ENCODE measurements at places on chromosomes 5 and 9.
A peak's percentile ranks its signal among the peaks of the same experiment; 100 is the strongest.

GRCh38 chr5:179605026-179605833 lies 18.2 kb downstream of the HNRNPH1 start:
- no peak for DNase-seq

DNA sequence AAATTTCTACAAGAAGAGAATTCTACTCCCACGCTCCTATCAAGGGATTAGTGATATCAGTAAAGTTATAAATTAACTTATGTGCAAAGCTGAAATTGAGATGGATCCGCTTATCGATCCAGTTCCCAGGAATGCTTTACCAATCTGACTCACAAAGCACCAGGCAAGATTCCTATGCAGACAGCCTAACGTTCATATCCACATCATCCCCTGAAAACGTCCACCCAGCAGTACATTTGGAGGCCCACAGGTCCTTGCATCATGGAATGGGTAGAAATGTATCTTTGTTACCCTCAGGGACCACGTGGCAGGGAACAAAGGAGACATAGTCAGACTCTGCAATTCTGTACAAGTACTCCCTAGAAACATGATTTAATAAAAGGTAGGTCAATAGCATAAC lies 147.4 kb downstream of the ESM1 start:
- no peak for DNase-seq

DNA sequence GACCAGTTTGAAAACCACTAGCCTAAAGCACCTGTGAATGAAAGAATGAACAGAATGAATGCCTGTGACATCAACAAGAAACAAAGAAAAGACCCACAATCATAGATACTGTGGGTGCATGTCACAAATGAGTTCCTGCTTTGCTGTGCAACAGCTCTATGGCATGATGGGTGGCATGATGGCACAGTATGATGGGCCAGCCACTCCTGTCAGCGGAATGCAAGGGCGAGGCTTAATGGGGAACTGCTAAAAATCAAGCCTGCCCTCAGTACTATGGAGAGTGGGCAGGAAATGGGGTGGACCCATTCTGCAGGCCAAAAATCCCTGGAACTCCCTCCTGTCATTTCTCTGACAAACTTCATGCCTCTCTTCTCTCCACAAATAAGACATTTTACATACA lies 89.0 kb downstream of the DCP2 start:
- no peak for DNase-seq

DNA sequence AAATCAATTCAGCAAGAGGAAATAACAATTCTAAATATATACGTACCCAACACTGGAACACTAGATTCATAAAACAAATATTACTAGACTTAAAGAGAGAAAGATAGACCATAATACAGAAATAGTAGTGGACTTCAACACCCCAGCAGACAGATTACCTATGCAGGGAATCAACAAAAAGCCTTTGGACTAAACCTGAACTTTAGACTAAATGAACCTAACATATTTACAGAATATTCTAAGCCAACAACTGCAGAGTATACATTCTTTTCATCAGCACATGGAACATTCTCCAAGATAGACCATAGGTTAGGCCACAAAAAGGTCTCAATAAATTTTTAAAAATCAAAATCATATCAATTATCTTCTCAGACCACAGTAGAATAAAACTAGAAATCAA lies 32.9 kb upstream of the BARX1 start:
- DNase-seq: no peak

GRCh38 chr5:120457839-120458507 lies 6.1 kb upstream of the PRR16 start:
- DNase-seq: peak; percentile 66

DNA sequence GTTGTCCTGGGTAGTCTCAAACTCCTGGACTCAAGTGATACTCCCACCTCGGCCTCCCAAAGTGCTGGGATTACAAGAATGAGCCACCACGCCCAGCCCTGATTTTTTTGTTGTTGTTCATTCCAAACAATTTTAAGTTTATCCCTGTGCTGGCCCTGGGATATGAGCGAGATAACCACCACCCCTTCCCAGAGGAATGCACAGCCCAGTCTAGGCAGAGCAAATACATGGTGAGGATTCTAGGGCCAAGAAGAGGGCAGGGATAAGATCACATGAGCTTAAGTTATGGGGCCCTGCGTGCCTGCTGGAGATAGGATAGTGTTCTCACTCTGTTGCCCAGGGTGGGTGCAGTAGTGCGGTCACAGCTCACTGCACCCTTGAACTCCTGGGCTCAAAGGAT lies 21.0 kb upstream of the TOR1B start:
- no peak for DNase-seq

Data from activated CD8-positive, alpha-beta memory T cell treated with anti-CD3 and anti-CD28 coated beads, Interleukin-2, amount 10 ng/mL, durations not matched to agents 7 days and 5 days (primary cell).